Stimulated activated CD4-positive, alpha-beta T cell treated with anti-CD3 and anti-CD28 coated beads, Interleukin-1b, Interleukin-23, amount 100 ng/mL, for 1 hour (primary cell): ENCODE measurements at places on chromosomes 12 and 14.

DNA sequence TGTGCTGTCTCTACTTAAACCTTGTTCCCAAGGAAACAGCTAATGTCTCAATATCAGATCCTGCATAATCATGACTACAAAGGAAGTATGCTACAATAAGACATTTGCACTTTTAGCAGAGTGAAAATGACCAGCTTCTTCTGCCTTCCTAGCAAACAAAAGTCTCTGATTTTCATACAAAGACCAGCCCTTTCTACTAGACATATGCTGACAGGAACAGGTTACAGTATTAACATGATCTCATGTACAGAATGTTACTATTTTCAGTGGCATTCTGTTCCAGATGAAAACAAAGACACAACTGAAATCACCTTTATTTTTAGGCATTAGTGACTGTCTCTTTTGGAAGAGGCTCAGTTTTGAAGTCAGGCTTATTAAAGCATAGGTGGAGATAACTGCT lies 228.6 kb downstream of the MED13L start:
- no peak for DNase-seq

DNA sequence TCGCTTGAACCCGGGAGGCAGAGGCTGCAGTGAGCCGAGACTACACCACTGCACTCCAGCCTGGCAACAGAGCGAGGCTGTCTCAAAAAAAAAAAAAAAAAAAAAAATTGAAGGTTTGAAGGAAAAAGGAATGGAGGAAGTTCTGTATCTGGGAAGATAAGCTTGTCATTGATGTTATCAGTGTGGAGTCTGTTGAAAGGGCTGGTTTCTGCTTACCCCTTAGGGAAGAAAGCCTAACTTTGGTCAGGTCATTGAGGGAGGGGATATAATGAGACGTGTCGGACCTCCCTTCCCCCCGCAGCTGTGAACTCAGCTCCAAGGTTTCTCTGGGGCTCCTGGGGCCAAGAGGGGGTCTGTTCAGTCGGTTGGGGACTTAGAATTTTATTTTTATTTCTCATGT lies 16.4 kb downstream of the DAO start:
- DNase-seq: no peak

GRCh38 chr14:55702511-55702910 lies 122.5 kb downstream of the KTN1 start:
- DNase-seq: no peak

DNA sequence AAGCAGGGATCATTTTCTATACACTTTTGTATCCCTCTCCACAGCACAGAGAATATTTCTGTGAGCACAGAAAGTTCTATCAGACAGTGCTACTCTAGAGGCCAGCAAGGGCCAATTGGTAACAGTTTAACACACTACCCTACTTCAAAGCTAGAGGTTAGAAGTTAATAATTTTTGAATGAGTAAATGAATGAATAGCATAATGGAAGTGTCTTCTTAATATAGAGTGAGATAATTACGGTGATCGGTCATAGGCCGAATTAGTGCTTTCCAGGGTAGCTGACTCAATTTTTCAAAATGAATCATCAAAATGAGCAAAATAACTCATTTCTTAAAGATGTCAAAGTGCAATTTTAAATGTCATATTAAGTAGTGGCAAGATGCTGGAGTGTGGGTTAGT lies 67.0 kb upstream of the CCDC198 start:
- no peak for DNase-seq

DNA sequence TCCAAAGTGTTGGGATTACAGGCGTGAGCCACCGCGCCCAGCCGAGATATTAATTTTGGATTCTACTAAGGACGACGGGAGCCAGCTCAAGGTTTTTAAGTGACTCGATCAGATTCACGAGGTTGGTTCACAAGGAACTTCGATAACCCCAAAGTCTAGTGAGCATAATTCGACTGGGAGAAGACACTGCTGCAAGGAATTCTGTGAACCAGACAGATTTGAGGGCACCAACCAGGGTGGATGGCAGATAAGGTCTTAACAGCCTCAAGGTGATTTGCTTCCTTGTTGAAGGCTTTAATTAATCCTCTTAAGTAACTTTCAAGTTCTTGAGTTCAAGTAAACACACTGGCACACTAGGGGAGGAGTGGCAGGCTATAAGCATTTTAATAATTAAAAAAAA lies 1.1 kb upstream of the KLHDC2 start:
- DNase-seq: no peak

DNA sequence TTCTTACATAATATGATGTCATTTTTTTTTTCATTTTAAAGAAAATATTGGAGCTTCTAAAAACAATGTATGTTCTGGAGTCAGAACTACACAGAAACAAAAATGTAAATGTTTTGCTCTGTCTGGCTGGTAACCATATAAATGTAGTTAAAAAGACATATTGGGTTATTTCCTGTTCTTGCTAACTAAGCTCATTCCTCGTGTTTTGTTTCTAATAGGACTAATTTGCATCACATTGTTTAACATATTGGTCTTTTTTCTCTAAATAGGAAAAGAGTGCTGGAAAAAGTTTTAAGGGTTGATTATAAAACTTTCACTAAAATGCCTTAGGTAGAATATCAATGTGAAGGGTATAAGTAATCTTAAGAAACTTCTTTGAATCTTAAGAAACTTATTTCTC lies 221.3 kb downstream of the SLC6A15 start:
- no peak for DNase-seq

- no peak for DNase-seq
Measured at GRCh38 chr12:42370013-42370412, 44.0 kb downstream of the PPHLN1 start.

DNA sequence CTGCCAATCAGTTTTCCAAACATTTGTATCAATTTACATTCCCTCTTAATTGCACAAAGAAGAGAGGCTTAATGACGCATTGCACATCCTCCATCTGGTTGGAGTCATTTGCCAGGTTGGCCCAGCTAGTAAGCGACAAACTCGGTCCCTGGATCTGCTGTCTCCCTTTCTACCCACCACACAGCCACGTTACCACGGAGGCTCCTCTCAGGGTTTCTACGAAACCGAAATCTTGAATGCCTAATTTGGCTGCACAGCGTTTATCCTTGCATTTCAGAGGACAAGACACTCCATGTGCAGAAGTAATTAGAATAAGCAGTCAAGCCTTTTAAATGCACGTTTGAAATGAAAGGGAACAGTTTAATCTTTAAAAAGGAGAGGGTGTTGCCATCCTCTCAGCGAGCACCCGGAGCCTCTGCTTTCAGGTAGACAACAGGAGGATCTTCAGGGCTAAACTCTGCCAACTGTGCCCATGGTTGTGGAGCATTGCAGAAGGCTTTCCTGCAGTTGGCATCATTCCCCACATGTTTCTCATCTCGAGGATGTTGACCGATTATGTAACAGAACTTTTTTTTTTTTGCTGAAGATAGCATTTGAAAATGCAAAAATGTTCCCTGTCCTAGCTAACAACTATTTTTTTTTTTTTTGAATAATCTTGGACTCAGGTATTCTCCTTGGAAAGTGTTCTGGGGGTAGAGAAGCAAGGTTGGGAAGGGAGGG lies 37.8 kb downstream of the SLC24A4 start:
- DNase-seq: no peak

GRCh38 chr14:23094666-23095195 lies at the start of gene ACIN1:
Gene ACIN1 (minus strand): TSS chr14:23095136. CDS start chr14:23095112, 24 bp downstream.
- DNase-seq: peak; percentile 46

- DNase-seq: no peak
Measured at GRCh38 chr12:50914872-50915484, 37.4 kb upstream of the HIGD1C start.

DNA sequence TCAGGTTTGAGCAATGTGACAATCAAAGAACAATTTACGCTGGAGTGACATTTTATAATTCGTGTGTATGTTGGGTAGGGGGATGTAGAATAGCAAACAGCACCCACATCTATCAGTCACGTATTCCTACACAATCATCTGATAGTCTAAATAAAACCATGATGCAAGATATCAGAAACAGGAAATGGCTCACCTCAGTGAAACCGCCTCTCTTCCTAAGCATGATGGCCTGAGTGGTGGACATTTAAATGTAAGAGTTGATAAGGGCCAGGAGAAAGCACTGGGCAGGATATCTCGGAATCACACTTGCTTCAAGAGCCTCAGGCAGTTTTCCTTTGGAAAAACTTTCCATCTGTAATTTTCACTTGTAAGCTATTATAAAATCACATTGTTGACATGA lies 128.2 kb downstream of the GRIP1 start:
- DNase-seq: no peak

- DNase-seq: no peak
Measured at GRCh38 chr12:97061171-97061570, 154.1 kb downstream of the NEDD1 start.

- no peak for DNase-seq
Measured at GRCh38 chr12:131130311-131130911, 176.7 kb downstream of the ADGRD1 start.

GRCh38 chr12:110304061-110304551 lies 23.1 kb downstream of the ATP2A2 start:
- DNase-seq: no peak
